ENCODE measurements at places on chromosomes 2 and 18.

- no peak for DNase-seq
These were observed 32.7 kb downstream of the PDIA6 start for GRCh38 chr2:10779776-10780490.

DNA sequence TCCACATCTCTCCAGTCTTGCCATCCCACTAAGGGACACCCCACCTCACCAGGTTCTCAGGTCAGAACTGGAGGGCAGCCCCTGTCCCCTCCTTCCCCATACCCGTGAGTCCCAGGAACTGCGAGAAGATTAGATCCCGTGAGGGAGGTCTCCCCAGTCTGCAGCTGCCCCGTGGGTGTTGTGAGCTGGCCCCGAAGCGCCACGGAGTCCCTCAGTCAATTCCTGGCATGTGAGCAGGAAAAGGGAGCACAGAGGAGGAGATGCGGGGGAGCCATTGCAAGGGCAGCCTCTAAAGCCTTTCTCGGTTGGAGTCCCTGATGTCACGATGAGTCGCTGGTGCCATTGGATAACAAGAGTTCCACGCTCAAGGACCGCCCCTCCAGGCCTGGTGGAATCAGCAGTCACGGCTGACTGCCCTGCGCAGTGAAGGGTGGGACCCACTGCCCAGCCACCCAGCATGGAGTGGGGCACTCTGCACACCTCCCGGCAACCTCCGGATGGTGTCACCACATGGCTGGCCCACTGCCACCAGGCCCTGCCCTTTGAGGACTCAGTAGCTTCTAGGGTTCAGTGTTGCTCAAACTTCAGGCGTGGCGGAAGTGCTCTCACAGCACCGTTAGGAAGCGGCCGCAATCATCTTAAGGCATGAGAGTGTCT is 434.9 kb upstream of the MYT1L start:
- no peak for DNase-seq

GRCh38 chr18:2143636-2144035 is 427.7 kb downstream of the METTL4 start:
- no peak for DNase-seq

GRCh38 chr2:48845684-48846083 is 90.2 kb upstream of the LHCGR start:
- DNase-seq: no peak

- no peak for DNase-seq
These were observed 1.4 kb upstream of the SERTAD2 start for GRCh38 chr2:64655018-64655664.

- no peak for DNase-seq
These were observed 284.5 kb downstream of the SS18 start for GRCh38 chr18:25805939-25806338.

DNA sequence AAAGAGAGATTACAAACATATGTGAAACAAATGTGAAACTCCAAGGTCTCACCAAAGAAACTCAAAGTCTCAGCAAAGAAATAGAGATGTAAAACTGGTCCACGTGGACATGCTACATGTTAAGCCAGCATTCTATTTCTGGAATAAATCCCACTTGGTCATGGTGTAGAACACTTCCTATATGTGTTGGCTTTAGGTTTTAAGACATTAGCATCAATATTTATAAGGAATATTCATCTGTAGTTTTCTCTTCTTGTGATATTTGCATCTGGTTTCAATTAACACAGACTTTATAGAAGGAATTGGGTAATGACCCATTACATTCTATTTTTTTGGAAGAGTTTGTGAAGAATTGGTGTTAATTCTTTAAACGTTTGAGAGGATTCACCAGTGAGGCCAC is 133.1 kb downstream of the COPS8 start:
- DNase-seq: no peak
